Aorta (tissue), 5 donors: ENCODE measurements at places on chromosomes 5 and 9.
A peak's percentile ranks its signal among the peaks of the same experiment; 100 is the strongest.

DNA sequence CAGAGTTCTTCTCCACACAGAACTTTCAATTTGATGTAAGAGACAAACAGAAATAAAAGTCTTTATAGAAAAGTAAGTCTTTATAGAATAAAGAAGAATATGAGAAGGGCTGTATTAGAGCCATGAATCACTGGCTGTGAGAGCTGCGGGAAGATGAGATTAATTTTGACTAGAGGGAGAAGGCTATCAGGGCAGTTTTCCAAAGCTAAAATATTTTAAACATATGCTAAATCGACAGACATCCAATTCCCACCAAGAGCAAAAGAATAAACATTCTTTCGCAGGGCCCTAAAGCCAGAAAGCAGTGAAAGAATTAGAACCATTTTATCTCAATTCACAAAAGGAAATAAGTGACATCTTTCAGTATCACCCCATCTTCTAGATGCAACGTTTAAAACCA lies 208.3 kb upstream of the MAP3K1 start:
- no peak for DNase-seq

GRCh38 chr5:74122979-74123590 lies 497.1 kb downstream of the ARHGEF28 start:
- DNase-seq = no peak

- DNase-seq = no peak
These were observed 567.7 kb downstream of the CAAP1 start for GRCh38 chr9:26324786-26325443.

GRCh38 chr5:80668016-80668969 lies 13.5 kb upstream of the DHFR start:
- no peak for DNase-seq

DNA sequence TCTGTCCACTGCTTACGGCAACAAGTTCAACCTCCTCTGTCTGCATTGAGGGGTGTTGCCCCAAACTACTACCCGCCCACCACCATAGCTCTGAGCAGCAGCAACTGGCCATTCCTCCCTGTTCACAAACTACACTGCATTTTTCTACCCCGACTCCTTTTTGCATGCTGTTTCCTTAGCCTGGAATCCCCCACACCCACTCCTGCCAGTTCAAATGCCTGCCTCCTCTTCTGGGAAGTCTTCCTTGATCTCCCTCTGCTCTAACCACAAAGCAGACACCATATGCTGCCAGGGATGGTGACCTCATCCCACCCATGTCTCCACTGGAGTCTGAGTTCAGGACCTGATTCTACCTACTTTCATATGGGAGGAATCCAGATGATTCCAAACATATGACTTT lies 13.3 kb downstream of the ALDH1B1 start:
- no peak for DNase-seq

DNA sequence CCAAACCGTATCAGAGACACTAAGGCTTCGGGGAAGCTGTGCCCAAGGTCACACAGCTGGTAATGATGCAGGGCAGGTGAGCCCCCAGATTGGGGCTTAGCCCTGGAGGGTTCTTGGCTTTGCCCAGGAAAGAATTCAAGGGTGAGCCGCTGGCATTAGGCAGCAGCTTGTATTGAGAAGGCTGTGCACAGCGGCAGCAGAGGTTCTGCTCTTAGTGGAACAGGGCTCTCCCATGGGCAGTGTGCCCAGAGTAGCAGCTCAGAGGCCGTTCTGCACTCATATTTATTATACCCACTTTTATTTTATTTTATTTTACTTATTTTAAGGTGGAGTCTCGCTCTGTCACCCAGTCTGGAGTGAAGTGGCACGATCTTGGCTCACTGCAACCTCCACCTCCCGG lies 85.8 kb upstream of the IER5L start:
- DNase-seq = peak; percentile 49

- DNase-seq = no peak
These were observed 123.4 kb downstream of the SEC61B start for GRCh38 chr9:99345451-99345850.

- no peak for DNase-seq
These were observed 33.5 kb downstream of the STRBP start for GRCh38 chr9:123234853-123235252.

DNA sequence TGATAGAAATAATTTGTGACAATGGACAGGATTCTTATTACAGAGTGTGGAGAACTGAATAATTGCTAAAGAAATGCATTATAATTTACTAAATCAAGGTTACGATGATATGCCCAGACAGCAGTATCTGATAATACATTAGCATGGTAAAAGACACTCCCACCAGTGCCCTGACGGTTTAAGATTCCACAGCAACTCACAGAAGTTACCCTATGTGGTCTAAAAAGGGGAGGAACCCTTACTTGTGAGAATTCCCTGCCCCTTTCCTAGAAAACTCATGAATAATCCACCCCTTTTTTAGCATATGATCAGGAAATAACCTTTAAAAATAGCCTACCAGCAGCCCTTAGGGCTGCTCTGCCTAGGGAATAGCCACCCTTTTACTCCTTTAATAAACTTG lies 244.7 kb upstream of the SLC24A2 start:
- no peak for DNase-seq

GRCh38 chr9:12274577-12274976 lies 418.6 kb upstream of the TYRP1 start:
- DNase-seq = no peak

DNA sequence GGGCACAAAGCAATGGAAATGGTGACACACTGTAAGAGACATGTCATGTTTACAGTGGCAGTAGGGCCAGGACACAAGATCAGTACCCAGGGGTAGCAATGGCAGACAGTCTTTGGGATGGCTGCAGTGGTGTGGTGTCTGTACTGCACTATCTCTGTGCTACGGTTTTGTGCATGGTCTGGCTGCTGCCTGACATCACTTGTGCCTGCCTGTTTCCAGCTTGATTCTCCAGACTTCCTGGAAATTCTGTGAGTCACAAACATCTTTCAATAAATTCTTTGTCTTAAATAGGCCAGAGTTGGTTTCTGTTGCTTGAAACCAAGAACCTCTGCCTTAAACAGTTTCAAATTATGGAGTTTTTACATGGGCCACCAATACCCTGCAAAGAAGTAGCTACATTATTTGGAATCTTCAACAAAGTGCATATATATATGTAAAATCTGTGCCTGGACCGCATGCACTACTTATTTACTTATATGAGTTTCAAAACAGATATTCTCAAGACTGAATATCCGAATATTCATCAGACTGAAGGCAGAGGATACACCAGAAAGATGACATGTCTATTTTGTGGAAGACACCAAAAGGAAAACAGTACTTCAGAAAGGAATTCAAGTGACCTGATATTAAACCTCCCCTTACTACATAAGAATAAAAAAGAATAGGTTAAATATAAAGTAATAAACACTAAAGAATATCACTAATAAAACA lies 188.1 kb downstream of the RFX3 start:
- no peak for DNase-seq

DNA sequence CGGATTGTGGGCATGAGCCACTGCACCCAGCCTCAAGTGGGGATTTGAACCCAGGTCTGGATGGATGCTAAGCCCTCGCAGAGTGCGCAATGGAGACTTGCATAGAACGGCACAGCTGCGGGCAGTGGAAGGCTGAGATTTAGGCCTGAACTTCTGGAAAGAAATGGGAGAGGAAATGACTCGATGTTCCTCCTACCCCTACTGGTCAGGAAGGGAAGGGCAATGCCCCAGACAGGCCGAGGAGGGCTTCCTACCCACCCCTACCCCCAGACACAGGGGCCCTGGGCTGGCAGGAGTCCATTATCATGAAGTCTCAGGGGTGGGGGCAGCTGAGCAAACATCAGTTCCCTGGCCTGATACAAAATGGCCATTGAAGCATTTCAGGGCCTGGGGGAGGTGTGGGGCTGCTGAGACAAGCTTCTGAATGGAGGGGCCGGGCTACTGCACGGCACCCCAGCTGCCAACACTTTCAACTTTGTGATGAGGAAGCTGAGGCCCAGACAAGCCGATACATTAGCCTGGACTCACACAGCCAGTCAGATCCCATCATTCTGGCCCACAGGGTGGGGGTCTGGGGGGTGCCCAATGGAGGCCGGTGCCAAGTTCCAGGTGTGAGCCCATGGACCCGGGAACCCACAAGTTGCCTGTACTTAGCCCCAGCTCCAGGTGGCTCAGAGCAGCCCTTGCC lies 13.5 kb upstream of the WDR38 start:
- DNase-seq = no peak

GRCh38 chr5:25119650-25120049 lies 474.9 kb upstream of the CDH10 start:
- DNase-seq = no peak

DNA sequence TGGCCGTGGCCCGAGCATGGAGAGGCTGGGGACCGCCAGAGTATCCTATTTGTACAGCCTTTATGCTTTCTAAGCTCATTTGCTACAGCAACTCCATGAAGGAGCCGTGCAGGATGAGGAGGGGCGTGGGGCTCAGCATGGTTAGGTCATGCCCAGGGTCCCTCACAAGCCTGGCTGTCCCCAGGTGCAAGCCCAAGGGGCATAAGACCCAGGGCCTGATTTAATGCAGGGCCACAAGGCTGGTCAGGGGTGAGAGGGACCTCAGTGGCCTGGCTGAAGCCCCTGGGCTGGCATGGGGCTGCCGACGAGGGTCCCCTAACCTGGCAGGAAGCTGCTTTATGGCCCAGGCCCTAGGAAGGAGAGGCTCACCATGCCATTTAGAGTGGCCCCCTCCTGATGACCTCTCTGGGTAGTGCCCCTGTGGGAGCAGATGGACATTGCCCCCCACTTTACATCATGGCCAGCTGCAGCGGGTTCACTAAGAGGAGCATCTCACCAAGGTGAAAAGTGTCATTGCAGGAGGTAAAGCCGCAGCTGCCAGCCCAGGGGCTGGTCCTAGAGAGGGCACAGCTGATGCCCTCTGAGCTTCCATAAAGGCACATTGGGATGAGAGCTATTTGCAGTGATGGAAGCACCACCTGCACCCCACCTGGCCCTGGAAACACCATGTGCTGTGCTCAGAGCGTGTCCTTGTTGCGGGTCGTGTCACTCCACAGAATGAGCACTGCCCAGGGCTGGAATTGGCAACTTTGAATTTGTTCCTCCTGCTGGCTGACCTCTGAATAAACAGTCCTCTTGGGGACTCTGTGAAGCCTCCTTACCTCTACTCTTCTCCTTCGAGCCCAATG lies 58.9 kb downstream of the ZNF618 start:
- DNase-seq = no peak

GRCh38 chr5:108216890-108217289 lies 165.0 kb downstream of the FBXL17 start:
- DNase-seq = no peak

- DNase-seq = no peak
These were observed 3.7 kb upstream of the GPX3 start for GRCh38 chr5:151016700-151017099.

DNA sequence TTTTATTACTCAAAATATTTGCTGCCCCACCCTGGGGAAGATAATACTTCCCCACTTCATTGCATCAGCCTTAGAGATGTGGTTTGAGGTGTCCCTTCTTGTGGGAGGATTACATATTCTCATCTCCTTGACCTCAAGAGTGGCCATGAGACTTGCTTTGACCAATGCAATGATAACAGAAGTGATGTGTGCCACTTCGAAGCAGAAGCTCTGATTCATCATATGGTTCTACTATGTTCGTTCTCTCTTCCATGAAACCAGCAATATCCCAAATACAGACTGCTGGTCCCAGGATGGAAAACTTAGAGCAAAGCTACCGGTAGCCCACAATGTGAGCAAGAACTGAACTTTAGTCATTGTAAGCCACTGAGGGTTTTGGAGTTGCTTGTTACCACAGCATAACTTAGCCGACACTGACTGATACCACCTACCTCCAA lies 92.0 kb downstream of the THBS4 start:
- no peak for DNase-seq
